T-helper 9 cell (primary cell): ENCODE measurements at places on chromosomes 1 and 21.

DNA sequence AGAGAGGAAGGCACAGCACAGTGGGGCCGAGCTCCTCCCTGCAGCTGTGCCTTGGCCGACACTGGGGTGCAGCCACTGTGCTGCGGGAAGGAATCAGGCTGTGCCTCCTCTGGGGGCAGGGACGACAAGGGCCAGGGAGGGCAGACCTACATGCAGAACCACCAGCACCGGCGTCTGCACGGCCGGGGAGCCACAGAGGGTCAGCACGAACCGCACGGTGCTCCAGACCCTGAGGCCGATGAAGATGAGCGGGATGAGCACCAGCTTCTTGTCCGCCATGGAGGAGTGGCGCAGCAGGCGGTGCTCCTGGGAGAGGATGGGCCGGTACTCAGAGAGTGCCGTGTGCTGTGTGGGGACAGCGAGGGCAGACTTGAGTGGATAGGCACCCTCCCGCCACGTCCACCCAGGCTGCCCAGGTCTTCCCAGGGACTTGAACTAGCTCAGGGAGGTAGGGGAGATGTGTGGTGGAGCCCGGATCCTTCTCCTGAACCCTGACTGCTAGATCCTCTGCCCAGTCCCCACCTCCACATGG, 23.5 kb downstream of the GPR157 start:
- DNase-seq = no peak

DNA sequence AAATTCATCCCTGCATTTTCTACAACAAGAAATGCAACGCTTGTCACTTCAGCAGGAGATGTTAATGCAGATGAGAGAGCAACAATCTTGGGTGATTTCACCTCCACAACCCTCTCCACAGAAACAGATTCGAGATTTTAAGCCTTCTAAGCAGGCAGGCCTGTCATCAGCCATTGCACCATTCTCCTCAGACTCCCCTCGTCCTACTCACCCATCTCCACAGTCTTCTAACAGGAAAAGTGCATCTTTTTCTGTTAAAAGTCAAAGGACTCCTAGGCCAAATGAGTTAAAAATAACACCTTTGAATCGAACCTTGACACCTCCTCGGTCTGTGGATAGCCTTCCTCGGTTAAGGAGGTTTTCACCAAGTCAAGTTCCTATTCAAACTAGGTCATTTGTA, 23.4 kb upstream of the GPR25 start:
- DNase-seq = no peak

DNA sequence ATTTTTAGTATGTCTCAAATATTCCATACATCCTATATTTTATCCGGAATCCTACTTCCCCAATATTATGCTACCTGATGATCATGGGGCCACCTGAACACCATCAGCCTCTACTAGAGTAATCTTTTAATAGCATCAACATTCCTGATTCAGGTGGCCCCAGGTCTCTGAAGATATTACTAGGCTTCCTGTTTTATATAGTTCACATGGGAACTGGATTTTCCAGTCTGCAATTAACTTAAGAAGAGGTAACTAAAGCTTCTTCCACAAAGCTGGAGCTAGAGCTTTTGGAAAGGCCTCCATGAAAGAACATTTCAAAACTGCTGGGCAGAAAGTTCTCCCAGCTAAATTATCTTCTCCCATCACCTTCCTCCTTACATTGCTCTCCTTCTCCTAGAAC, 72.3 kb upstream of the ADAM30 start:
- no peak for DNase-seq

DNA sequence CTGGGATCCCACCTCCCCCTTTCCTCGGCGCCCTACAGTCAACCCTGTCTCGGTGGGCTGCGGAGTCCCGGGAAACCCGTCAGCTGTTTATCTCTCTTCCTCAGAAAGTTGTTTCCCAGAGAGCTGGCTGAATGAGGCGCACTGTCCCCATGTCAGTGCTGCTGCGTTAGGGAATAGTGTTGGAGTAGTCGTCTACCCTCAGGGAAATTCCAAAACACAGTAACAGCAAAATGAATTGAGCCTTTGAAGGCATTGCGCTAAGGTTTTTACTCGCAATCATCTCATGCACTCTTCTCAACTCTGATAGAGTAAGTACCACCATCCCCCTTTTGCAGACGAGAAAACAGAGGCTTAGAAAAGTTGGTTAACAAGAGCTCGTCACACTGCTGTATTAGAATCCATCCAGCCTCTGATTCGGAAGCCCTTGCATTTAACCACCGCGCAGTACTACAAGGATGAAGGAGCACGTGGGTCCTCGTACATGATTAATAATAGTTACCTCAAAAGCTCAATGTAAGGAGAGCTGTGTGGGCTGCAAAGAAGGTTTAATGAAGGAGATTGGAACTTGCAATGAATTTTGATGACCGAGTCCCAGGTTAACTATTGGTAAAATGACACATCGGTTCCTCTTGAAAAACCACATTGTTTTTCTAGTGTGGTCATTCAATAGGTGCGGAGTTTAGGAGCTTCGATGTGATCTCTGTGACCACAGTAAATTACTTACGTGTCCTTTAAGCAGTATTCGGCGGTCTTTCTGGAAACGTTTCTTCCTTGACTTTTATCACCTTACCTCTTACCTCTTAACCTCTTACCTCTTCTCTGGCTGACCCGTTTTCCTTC, 788 bp upstream of the EDEM3 start:
- no peak for DNase-seq

- DNase-seq = no peak
Observed at GRCh38 chr21:45156459-45156858, 82.1 kb downstream of the ADARB1 start.

DNA sequence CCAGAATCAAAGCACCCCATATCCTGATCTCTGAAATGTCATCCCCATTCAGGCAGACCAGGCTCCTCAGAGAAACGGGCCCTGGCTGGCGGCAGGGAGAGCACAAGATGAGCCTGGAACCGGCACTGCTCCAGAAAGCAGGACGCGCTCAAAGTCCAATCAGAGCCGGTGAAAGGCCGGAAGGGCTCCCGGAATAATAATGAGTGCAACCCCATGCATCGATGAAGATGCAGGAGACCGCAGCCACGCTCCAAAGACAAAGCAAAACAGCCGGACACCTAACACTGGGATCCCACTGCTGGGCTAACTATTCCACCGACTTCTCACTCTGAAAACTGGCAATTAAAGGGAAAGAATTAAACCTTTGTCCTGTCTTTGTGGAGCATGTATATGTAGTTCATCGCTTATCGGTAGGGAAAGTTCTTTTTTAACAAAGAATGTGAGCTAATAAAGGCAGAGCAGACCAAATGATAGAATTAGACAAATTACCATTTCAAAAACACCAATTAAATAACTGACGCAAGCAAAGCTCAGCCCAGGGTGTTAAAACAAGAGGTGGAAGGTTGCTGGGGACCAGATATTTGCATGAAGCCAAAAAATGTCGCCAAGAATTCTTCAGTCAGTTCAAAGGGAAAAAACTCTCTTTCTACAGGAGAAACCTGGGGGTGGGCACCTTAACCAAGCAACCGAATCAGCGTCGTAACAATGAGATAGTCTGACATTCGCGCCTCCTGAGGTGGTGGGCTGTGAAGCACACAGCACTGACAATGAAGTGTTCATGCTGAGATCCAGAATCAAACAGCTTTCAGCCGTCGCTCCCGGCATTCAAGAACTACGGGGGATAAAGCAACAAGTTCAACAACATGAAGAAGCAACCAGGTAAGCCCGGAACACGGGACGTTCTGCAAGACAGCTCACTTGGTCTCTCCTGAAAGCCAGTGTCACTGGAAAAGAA, 95.2 kb downstream of the NPHP4 start:
- DNase-seq = no peak

DNA sequence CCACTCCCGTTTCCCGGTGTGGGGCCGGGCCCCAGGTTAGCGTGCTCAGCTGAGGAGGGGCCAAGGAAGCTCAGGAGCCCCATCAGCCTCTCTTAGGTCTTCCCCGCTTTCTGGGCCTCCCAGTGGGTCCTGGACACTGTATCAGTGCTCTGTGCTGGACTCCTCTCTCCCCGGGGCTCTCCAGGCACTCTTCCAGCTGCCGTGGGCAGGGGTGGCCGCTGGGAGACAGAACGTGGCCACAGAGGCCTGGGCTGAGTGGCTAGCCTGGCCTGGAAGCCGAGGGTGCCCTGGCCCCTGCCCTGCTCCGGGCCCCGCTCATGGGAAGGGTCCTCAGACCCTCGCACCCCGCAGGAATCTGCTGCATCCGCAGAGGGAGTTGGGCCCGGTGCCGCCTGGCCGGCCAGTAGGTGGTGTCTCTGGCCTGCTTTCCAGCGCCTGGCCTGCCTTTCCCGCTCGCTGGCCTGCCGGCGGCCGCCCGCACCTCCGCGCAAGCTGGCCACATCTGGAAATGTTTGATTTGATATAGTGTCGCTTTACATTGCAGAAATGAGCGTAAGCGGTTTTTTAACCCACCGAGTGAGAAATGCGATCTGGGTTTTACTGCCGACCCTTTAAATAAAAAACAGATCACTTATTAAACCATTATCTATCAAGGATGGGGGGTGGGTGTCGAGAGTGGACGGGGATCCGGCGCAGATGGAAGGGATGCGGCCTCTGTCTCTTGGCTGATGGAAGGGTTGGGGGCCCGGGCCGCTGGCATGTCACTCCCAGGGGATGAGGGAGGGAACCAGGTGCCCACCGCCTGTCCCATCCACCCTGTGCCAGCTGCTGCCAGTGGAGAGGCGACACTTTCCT, 74.4 kb upstream of the TTC34 start:
- DNase-seq = no peak

DNA sequence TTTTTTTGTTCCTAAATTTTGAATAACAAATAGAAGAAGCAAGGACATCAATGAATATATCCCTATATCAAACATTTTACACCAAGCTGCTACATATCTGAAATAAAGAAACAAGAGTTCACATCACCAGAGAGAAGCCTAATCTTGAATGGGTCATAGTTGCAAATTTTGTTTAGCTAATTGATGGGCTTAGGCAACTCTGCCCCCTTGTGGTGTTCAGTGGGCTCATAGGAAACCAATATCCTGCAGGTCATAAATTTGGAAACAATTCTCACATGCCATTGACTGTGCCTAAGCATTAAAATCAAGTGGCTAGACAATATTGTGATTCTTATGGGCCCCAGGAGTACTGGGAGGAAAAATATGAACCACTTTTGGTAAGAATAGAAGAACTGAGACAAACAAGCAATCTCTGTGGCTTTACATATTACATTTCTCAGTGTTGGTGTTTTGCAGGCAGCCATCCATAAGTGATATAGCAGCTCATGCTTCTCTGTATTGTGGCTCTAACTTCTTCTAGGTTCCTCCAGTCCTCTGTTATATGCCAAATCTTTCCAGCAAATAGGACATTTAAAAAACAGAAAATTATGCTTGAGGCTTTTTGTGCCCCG, 1262.8 kb upstream of the PRMT6 start:
- DNase-seq = no peak
